ENCODE measurements at places on chromosomes 4 and X.
A peak's percentile ranks its signal among the peaks of the same experiment; 100 is the strongest.

DNA sequence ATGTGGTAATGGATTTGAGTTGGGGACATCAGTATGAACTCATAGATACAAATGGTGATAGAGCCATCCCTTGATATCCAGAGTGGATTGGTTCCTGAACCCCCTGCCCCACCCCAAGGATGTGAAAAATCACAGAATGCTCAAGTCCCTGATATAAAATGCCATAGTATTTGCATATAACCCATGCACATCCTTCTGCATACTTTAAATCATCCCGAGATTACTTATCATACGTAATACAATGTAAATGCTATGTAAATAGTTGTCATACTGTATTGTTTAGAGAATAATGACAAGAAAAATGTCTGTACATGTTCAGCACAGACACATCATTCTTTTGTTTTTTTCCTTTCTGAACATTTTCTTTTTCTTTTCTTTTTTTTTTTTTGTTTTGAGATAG lies 18.9 kb upstream of the SEPTIN11 start:
- no peak for DNase-seq

DNA sequence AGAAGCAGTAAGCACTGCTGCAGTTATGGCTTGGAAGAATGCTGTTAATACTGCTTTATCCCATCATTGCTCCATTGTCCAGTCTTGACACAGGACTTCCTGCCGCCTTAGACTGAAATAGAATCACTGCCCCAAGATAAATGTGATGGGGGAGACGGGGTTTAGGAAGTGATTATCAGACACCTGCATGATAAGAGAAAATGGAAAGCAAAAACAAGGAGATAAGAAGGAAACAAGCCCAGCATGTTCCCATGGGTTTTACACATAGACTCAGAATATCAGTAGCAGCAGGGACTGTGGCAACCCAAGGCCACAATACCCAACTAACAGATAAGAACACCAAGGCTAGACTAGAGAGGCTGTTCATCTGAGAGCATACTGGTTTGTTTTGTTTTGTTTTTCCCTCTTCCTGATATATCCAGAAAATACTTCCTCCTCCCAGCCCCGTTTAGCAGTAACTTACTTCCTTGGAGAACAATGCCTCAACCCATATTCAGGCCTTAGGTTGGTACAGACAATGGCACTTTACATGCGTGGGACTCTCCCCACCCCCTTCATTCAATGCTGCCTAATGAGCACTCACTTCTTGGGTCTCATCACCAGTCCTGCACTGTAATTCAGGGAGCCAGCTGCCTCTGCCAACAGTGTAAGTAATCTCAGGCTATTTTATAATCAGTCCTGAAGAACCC lies 232.6 kb downstream of the CBR4 start:
- no peak for DNase-seq

GRCh38 chr4:17664755-17665154 lies 50.3 kb downstream of the MED28 start:
- peak; percentile 56 for DNase-seq

- no peak for DNase-seq
Observed at GRCh38 chrX:22912616-22913015, 87.1 kb upstream of the DDX53 start.

DNA sequence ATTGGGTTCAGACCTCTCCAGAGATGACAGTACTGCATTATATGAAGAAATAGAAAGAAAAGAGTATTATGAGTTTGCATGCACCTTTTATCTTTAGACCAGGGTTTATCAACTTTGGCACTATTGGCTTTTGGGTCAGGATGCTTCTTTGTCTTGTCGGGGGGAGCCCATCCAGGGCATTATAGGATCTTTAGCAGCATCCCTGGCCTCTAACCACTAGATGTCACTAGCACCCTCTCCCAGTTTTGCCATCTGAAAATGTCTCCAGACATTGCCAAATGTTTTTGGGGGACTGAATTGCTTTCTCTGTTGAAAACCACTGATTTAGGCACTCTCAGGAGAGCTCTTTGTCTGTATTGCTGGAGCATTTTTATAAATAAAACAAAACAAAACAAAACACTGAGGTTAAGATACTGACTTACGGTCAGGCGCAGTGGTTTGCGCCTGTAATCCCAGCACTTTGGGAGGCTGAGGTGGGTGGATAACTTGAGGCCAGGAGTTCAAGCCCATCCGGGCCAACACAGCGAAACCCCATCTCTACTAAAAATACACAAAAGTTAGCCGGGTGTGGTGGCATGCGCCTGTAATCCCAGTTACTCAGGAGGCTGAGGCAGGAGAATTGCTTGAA lies 23.6 kb downstream of the CA5B start:
- peak; percentile 41 for DNase-seq

DNA sequence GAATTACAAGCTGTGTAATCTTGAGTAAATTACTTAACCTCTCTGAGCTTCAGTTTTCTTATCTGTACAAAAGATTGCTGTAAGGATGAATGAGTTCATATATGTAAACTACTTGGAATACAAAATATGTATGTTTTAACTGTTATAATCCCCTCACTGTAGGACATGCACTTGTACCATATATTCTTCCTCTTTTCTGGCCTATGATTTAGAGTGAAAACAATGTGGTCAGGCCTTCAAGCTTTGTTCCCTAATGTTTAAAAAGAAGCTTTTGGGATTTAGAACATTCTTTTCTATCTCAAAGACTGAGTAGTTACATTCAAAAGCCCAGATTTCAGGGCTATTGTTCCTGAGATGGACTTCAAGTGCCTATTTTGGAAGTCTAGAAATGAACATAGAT lies 26.7 kb upstream of the GPRIN3 start:
- DNase-seq = no peak

GRCh38 chr4:150078579-150079080 lies 385 bp downstream of the DCLK2 start:
- peak; percentile 66 for DNase-seq

DNA sequence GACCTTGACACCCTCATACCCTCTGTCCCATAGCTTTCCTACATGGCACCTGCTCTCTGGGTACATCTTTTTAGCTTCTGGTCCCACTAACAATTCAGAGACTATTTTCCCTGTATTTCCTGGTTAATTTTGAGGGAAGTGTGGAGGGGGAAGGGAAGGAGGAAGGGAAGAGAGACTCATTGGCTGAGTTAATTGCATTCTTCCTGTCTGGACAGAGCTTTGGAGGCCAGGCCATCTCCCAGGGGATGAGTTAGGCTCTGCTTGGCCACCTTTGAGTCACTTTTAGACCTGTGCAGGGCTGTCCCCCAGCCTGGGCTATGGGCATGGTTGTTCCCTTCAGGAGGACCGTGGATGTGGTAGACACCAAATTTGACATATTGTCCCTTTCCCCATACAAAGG lies 167.9 kb upstream of the PGRMC2 start:
- DNase-seq = peak; percentile 18

DNA sequence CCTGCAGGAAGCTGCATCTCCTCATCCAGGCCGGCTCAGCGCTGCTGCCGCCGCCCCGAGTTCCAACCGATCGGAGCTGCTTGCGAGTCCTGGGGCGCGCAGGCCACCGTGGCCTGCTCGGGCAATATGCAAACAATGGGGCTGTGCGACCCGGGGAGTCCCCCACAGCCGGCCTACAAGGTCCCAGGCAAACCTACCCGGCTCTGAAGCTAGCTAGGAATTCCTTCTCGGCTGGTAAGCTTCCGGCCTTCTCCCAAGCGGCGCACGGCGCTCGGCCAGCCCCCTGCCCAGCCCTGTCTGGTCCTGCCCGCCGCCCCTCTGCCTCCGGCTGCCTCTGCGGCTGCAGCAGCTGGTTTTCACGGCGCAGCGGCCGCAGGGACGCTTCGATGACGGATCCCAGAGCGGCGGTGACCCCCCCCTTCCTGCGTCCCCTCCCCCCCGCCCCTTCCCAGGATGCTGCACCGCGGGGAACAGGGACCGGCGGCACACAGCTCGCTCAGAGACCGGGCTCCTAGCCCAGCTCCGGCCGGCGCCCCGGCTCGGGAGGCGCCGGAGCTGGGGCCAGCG lies 59.4 kb downstream of the TSC22D3 start:
- DNase-seq = peak; percentile 62

- DNase-seq = no peak
Observed at GRCh38 chrX:153989973-153990655, 17.6 kb downstream of the TMEM187 start.

- peak; percentile 4 for DNase-seq
Observed at GRCh38 chrX:28756647-28757046, 169.4 kb downstream of the IL1RAPL1 start.

GRCh38 chr4:147901916-147902315 lies 170.0 kb downstream of the ARHGAP10 start:
- no peak for DNase-seq

DNA sequence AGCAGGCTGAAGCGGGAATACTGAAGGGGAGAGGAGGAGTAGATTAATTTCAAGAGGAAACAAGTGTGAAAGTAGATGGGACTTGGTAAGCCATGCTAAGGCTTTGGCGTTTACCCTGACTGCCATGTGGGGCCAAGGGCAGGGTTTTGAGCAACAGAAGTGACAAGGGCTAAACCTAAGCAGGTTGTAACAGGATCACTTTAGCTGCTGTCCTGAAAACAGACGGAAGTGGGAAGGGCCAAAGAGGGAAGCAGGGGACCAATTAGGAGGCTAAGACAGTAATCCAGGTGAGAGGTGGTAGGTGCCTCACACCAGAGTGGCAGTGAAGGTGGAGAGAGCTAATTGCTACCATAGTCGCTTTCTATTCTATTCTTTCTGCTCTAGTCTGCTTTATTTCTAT lies 166.5 kb downstream of the PJA1 start:
- no peak for DNase-seq

- no peak for DNase-seq
Observed at GRCh38 chrX:16082470-16083085, 40.8 kb upstream of the GRPR start.

GRCh38 chr4:48340276-48340964 lies 909 bp upstream of the SLAIN2 start:
- DNase-seq = peak; percentile 42

DNA sequence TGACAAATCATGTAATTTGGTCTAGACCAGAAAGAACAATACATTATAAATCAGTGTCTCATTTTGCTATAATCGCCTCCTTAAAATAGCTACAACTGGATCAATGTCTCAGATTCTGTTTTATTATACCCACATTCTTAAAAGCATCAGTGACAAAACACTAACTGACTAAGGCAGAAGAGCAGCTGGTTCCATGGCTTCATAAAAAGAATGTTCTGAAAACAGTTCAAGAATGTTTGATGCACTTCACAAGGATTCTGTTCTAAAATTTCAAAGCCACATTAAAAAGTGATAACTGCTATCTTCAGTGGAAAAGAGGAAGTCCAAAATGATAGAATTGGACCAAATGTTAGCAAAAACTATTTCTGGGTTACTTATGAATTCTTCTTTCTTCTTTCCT lies 69.8 kb downstream of the COL25A1 start:
- no peak for DNase-seq

DNA sequence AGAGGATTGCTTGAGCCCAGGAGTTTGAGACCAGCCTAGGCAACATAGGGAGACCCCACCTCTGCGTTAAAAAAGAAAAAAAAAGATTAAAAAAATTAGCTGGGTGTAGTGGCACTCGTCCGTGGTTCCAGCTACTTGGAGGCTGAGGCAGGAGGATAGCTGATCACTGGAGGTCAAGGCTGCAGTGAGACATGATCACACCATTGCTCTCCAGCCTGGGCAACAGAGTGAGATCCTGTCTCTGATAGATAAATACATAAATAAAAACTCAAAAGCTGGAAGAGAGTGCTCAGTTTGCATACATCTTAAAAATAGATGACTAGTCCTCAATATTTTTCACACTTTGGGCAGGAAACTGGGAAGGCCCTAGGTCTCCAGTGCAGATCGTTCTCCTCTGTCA lies 54.1 kb downstream of the TMEM131L start:
- DNase-seq = no peak

- no peak for DNase-seq
Observed at GRCh38 chrX:103498786-103499185, 20.5 kb downstream of the RAB40A start.

DNA sequence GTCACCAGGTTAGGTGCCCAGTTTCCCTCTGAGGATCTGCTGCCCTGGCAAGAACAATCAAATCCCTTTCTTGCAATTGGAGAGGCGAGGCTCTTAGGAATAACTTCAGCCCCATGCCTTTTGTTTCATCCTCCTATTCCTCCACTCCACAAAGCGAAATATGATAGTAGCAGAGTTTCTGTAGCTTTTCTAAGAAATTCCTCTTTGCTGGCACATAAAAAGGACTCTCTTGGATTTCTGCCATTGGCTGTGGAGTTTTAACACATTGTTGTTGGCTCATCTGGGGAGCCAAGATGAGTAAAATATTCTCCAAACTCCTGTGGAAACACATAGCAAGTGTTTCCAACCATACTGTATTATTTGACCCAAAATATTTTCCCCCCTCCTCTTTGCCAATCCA lies 11.0 kb upstream of the ADGRG2 start:
- no peak for DNase-seq

- no peak for DNase-seq
Observed at GRCh38 chr4:167890226-167890625, 202.1 kb upstream of the ANXA10 start.

- no peak for DNase-seq
Observed at GRCh38 chr4:122341886-122342285, 36.9 kb upstream of the ADAD1 start.

DNA sequence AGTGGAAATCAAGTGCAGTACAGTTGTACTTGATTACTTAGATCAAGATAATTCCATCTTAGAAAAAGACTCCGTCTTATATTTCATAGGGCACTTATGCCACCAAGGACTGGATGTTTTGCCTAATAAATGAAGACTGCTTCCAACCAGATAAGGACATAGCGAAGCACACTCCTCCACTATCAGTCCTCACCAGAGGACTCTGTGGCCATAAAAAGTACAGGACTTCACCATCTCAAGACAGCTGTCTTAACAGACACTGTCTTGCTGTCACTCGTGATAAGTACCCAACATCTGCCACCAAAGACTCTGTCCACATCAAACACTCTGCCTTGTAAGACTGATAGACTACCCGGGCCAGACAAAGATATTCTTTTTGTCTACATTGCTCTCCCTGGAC lies 352.0 kb downstream of the TRAM1L1 start:
- no peak for DNase-seq

DNA sequence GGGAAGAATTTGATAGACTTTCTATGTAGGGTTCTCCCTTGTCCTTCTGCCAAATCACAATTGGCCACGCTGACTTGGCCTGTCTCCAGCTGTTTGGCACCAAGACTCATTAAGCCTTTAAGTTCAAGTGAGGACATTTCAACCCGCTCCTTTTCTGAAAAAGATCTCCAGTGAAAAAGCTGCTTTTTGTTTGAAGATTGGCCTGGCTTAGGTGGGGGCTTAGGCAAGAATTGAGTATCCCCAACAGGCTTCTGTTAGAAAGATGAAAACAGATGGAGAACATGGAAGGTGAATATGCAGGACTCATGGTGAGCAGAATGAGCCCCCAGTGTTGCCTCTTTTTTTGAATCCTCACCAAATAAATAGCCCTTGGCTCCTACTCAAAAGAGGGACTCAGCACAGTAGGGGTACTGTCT lies 28.5 kb upstream of the LIMCH1 start:
- DNase-seq = no peak

DNA sequence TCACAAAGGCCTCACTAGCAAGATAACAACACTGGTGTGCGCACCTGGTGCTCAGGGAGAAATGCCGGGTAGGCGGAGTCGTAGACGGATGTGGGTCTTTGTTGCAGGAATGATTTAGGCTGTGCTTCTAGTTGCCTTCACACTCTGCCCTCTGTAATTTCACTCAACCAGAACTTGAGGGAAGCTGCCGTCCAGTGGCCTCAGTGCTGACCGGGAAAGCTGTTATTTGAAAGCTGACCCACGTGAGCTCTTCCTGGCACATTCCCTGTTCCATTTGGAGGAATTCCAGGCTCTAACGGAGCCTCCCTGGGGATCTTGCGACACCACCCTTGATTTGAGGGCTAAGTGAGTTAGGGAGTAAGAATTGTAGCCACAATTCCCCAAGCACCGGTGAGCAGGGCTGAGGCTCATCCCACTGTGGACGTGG lies 15.9 kb downstream of the SH3TC1 start:
- DNase-seq = peak; percentile 91

All from NCI-H69 (cell line).